ENCODE measurements at places on chromosomes 16 and 17.

GRCh38 chr17:58577696-58578095, 63.3 kb upstream of the MTMR4 start:
- DNase-seq: peak; percentile 21

DNA sequence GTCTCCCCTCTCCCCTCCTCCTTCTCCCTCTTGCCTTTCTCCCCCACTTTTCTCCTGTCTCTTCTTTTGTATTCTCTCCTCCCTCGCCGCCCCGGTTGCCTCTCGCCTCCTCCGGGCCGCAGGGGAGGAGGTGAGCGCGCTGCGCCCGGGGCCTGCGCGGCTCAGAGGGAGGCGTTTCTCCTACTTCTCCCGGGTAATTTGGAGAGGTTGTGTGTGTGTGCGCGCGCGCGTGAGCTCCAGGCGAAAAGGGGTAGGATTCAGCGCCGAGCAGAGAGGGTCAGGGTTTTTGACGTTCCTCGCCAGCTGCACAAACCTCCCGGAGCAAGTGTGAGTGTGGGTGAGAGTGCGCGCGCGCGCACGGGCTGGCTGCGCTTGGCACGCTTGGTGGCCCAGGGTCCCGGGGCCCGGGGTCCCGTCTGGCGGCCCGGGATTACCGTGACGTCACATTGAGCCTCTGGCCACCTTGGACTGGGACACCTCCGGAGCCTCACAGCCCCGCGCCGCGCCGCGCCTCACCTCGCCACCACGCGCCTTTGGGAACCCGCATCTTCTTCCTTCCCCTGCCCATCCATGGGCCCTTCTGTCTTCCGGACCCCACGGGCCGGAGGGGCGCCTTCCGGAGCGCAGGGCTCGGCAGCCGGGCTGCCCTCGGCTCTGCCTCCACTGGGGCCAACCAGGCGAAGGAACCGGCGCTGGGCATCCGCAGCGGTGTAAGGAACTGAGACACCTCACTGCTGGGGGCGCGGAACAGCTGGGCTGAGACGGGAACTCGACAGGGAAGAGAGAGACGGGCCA, 479 bp downstream of the IRX6 start:
- no peak for DNase-seq

DNA sequence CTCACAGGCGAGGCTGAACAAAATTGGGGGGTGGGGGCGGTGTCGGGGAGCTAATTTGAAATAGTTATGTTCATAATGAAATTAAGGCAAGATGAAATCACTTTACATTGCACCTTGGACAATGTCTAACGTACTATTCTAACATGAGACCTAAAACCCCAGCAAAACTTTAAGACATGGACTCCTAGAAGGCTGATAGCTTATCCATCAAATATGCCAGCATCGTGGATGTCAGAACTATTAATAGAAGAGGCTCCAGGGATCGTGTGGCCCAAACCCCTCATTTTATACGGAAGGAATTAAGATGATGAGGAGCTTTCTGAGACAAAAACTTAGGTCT, 279.6 kb downstream of the SOX9 start:
- DNase-seq: no peak

DNA sequence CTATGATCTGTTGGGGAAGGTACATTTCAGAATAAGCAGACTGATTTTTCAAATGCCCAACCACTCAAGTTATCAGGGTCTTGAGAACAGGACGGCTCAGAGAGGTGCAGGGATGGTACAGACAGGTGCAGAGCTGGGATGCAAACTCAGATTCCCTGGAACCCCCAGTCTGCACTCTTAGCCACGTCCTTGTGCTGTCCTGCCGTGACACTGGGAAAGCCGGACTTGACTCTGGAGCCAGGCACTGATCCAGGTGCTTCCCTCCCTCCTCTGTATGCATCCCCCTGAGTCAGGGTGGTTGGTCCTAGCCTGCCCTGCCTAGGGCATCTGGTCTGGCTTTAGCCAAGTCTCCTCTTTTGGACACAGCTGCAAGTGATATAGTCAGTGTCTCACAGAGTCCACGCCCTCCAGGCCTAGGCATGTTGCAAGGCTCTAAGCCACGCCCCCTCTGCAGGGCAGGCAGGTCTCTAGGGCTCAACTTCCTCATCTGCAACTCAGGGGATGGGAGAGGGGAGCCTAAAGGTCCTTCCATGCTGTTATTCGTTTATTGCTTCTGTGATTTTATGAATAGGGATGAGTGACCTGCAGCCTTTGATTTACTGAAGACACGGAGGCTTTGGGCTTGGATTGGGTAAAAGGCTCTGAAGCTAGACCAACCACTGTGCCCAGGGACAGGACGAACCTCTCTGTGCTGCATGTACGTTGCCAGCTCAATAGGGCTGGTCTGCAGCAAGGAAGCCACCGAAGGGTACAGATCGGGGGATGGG, 97.3 kb downstream of the SDK2 start:
- no peak for DNase-seq

GRCh38 chr17:12947047-12947446, 70.8 kb downstream of the ELAC2 start:
- no peak for DNase-seq

GRCh38 chr16:22348291-22348690, 26.1 kb downstream of the CDR2 start:
- no peak for DNase-seq

- DNase-seq: no peak
These were observed 5.7 kb upstream of the SPNS2 start for GRCh38 chr17:4492721-4493561.
